ENCODE measurements at places on chromosomes 4 and X.

- DNase-seq: no peak
These were observed 8.0 kb upstream of the FAM47C start for GRCh38 chrX:37000140-37000539.

GRCh38 chr4:184733654-184734524 is at the start of gene CENPU:
Gene CENPU (minus strand): TSS chr4:184734096. CDS start chr4:184734062, 34 bp downstream.
- DNase-seq: peak; percentile 90

DNA sequence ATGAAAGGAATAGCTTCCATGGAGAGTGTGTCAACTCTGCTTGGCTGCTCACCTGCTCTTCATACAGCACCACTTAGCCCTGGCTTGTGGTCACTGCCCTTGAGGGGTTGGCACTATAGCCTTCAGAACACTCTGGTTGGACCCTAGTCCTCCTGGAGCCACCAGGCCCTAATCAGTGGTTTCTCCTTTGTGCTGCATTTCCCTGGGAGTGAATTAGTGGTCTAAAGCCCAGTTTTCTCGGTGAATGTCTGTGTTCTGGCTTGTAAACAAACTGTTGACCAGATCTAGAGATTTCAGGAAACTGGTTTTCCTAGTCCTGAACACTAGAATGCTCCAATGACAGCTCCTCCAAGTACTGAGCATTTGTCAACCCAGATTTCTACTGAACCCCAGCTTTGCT is 28.6 kb upstream of the TMEM154 start:
- no peak for DNase-seq

- DNase-seq: no peak
These were observed 12.5 kb downstream of the MOB1B start for GRCh38 chr4:70914631-70915030.

DNA sequence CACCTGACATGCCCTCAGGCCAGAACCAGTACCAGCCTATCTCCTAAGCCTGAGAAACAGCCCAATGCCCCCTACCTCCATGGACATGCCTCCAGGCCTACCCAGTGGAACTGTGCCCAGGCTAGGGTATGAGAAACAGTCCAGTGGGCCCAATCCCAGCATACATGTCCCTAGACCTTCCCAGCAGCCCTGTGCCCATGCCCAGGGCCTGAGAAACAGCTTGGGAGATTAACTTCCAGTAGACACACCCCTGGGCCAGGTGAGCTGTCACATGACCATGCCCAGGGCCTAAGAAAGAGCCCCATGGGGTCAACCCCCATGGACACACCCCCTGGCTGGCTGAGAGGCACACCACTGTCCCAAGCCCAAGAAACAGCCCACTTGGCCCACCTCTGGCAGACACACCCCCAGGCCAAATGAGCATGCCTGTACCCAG is 78.8 kb downstream of the CBR4 start:
- DNase-seq: no peak

DNA sequence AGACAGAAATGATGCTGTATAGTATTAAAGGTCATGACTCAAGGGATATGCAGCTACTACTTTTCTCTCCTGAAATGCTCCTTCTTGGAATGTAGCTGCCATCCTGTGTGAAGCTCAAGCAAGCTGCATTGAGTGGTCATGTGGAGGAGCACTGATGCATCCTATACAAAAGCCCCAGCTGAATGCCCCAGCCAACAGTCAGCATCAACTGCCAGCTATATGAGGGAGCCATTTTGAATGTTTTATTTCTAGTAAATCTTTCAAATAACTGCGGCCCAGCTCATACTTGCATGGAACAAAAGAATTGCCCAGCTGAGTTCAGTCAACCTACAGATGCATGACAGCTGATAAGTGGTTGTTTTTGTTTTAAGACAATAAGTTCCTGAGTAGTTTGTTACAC is 165.0 kb upstream of the GEMIN8 start:
- no peak for DNase-seq

DNA sequence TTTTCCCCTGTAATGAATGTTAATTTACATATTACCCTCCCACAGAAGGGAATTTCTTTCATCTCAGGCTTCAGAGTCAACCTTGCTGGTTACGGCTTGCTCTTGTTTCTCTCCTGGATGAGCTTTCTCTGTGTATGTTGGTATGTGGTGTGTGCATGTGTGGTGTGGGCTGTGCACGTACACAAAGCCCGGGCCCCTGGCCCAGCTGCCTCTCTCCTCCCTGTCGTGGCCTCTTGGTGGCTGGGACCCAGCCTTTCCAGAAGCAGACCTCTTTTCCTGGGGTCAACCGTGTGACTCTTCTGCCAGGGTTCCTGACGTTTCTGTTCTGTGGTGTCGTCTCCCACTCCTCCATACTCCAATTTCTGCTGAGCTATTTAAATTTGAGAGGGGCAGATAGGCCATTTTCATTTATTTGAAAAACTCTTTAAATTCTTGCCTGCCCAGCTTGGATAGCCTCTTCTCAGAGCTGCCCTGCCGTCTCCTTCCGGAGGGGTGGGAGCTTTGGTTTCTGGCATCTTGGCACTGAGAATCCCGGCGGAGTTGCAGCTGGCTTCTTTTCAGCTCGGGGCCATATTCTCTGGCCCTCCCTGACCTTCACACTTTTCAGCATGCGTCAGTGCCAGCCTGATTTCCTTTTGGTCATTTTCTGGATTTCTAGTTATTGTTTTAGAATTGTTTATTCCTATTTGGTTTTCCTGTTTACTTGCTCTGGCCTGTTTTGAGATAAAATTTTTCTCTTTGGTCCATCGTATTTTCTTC is 25.1 kb downstream of the FHDC1 start:
- DNase-seq: no peak

- DNase-seq: no peak
These were observed 178.7 kb downstream of the RASL11B start for GRCh38 chr4:53040851-53041250.

Data from SIG-M5 (cell line).